ENCODE measurements at places on chromosomes 2 and 18.

- no peak for DNase-seq
Observed at GRCh38 chr2:183729380-183729779, 605.1 kb downstream of the NUP35 start.

GRCh38 chr2:70201831-70202230, 11.0 kb upstream of the C2orf42 start:
- no peak for DNase-seq

- no peak for DNase-seq
Observed at GRCh38 chr2:95077861-95078603, 43.6 kb downstream of the MRPS5 start.

GRCh38 chr2:2033691-2034090, 289.4 kb upstream of the PXDN start:
- DNase-seq: no peak

GRCh38 chr2:2777213-2777612, 446.1 kb upstream of the MYT1L start:
- no peak for DNase-seq

DNA sequence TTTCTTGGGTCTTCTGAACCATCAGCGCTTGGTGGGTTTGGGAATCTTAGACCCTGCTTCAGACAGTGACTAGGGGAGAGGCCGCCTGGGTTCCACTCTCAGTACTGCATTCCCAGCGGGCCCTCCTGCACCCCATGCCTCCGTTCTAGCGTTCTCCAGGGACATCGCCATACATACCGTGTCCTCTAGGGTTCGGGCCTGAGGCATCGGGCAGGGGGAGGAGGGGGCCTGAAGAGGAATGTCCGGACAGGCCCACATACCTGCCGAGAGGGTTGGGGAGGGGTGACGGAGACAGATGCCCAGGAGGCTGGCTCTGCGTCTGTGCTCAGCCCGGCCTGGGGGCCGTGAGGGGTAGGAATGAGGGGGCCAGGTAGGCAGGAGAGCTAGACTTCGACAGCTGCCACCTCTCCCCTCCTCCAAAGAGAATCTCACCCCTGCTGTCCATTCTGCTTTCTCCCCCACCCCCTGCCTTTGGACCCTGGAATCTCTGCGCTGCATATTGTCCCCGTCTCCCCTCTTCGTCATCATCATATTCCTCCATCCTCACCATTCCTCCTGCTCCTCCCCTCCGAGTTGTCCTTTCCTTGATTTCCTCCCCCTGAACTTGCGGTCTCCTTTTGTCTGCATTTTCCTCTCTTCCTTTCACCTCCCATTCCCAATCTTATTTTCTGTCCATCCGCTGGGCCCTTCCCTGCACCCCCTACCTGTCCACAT, 7.8 kb upstream of the WNT10A start:
- DNase-seq: no peak

DNA sequence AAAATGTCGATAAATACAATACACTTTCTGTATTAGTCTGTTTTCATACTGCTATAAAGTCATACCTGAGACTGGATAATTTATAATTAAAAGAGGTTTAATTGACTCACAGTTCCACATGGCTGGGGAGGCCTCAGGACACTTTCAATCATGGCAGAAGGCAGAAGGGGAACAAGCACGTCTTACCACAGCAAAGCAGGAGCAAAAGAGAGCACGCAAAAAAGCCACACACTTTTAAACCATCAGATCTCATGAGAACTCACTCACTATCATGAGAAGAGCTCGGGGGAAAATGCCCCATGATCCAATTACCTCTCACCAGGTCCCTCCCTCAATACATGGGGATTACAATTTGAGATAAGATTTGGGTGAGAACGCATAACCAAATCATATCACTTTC, 256.7 kb downstream of the ANAPC1 start:
- no peak for DNase-seq

DNA sequence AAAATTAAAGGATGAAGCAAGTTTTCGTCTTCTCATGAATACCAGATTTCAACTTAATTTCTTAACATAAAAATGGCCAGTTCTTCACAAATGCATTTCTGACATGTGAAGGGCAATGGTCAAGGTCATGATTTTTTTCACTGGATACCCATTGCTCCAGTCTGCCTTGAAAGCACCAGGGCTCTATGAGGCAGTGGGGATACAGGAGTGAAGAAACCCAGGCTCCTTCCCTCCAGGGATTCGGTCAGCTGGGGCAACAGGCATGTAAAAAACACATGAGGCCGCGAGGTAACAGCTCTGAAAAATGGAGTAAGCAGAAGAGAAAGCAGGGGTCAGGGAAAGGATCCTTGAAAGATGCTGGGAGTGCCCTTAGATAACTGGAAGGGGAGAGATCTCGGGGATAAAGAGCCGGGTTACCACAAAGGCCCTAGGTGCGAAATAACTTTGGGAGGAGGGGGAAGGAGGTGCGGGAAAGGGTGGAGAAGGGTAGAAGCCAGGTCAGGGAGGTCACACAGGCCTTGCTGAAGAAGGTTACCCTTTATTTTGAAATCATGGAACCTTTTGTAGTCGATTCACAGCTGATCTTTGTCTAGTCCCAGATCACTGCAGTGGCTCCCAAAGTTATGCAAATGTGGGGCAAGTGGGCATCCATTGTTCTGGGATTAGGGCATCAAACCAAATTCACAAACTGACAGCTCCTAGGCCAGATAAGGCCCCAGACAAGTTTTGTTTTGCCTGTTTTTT, 5.2 kb upstream of the SPRED2 start:
- DNase-seq: no peak

DNA sequence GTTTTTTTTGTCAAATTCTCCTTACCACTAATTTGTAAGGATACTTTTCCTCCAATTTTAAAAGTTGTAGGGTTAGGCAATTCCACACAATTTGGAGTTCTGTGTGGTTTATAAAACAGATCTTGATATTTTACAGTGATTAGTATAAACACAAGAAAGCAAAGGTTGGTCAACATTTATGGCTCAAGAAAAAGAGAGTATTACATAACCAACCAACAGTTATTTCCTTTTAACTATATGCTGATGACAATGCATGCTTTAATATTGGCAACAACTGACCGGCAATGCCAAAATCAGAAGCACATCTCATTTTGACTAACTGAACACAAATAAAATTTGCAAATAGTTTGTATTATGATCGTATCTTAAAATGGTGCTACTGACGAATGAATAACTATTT, 137.2 kb downstream of the CDH2 start:
- DNase-seq: no peak

GRCh38 chr2:241302759-241303651, 12.5 kb downstream of the HDLBP start:
- no peak for DNase-seq

- DNase-seq: no peak
Observed at GRCh38 chr2:174524527-174524926, 37.7 kb upstream of the GPR155 start.

- DNase-seq: no peak
Observed at GRCh38 chr2:7480431-7480830, 563.2 kb downstream of the RNF144A start.

DNA sequence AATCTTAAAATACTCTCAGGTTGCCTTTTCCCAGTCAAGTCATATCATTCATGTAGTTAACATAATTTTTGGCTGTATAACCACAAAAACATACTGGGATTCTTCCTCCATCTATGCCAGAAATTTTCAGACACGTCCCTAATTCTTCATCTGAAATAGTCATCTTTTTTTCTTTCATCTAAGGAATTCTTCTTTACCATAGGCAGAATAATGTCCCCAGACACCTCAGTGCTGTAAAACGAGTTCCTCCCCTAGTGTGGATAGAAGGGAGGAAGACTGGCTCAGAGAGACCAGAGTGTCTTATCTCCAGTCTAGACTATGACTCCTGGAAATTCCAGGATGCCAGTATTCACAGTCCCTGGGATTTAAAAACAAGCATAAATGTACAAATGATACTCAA, 127.8 kb downstream of the MREG start:
- DNase-seq: no peak

DNA sequence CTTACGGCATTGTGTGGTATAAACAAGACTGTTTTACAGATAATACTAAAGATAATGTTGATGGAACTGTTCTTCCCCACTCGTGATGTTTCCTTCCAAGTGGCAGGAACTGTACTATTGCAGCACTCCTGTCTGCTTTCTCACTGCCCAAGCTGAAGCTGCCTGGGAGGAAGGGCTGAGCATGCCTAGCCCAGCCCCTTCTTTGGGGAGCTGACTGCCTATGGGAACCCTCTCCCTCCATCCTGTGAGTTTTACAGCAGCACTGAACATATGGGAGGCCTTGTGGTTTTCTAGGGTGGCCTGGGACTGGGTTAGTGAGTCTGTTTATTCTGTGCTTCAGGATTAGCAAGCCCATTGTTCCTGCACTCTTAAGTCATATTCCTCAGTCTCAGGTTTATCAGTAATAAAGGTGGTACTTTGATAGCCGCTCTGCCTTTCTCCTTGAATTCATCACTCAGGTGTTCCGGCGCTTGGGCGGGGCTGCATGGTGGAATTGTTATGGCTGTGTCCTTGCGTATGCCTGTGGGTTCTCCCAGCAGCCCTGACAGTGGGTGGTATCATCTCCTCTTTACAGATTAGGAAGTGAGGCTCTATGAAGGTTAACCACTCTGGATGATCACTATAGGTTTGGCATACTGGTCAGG, 379.7 kb downstream of the PTPRM start:
- no peak for DNase-seq
